ENCODE measurements at places on chromosomes 12 and 14.

- DNase-seq, result no peak
Observed at GRCh38 chr14:101105045-101105444, 201.5 kb upstream of the RTL1 start.

DNA sequence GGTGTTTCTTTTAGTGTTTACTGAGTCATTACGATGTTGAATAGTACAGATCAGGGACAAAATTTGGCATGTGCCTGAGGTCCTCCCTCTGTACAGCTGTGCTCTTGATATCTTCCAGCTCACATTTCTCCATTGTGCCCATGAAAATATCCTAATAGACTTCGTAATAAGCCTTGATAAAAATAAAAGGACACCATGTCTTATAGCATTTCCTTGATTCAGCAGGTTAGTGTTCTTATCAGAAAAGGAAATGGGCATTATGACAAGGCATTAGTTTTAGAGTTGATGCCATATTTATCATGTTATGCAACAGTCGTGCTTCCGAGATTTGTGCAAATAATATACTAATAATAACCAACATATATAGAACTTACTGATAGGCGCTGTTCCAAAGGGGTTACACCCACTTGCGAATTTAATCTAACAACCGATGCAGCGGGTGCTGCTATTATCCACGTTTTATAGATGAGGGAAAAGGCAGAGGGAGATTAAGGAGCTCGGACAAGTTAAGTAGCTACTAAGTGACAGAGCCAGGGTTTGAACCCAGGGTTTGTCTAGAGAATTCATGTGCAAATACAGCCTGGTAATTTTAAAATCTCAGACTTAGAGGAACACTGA lies 15.1 kb upstream of the WNK1 start:
- DNase-seq, result peak; percentile 18

- DNase-seq, result no peak
Observed at GRCh38 chr14:68938271-68939150, 40.6 kb downstream of the ACTN1 start.

- peak; percentile 22 for DNase-seq
Observed at GRCh38 chr12:21655591-21655990, 2.1 kb downstream of the LDHB start.

DNA sequence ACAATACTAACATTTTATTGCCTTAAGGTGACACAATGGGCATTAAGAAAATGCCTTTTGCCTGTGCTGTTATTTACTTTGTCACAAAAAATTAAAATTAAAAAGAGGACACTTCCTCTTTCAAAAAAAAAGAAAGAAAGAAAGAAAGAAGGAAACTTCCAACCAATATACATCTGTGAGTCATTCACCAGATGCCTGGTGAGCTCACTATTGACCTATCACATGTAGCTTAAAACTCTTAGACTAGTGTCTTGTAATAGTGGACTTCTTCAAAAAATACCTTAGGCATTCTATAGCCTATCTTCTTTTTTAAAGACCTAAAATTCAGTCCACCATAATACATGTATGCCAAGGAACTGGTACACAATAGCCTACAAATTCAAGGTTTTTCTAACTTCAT lies 4.9 kb upstream of the SOX5 start:
- no peak for DNase-seq

DNA sequence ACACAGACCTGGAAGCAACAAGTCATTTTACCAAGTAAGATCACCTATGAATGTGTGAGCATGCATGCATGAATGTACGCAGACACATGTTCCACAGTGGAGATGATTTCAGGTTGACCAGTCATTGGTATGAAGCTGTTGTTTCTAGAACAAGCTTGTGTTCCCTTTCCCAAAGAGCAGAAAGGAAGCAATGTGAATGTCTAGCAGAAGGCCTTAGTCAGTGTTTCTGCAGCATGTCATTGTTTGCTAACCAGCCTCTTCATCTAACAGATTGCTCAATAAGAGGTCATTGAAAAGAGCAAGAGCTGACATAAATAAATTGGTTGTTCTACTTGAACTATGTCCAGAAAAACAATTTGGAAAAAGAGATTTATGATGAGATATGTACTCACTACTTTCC lies 191.4 kb downstream of the PLCZ1 start:
- DNase-seq, result no peak

- no peak for DNase-seq
Observed at GRCh38 chr12:14310866-14311265, 54.6 kb upstream of the ATF7IP start.

DNA sequence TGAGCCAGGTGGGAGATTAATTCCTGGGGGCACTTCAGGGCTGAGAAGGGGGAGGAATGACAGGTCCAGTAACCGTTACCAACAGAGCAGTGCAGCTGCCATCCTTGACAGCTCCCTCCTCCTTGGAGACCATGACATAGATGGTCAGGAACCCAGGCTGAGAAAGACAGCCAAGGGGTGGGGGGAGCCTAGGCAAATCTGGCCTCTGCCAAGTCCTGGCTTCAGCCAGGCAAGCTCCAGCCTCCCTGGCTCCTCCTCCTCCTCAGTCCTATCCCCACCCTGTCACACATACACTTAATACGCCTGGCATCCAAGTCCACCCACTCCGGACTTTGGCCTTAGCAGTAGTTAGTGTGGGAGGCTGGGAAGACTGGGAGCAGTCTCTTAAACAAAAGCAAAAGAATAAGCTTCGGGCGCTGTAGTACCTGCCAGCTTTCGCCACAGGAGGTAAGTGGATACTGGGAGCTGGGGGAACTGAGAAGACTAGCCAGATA lies at the start of gene RDH5:
TSS of gene RDH5 (plus strand) at position 323 of the 494 bp plus-strand sequence. CDS start 792 bp downstream, outside the sequence.
- no peak for DNase-seq

GRCh38 chr14:95156161-95157047 lies 925 bp downstream of the DICER1 start:
- DNase-seq, result no peak

DNA sequence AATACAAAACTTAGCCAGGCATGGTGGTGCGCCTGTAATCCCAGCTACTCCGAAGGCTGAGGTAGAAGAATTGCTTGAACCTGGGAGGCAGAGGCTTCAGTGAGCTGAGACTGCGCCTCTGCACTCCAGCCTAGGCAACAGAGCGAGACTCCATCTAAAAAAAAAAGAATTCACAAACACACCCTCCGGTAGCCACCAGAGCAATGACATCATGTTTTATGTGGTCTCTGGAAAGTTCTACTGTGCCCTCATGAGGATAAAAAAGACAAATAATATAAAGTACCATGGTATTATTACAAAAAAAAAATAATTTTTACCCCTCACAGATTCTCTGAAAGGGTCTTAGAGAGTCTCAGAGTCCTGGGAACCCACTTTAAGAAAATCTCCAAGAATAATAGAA lies 81.5 kb downstream of the OSBPL8 start:
- no peak for DNase-seq

DNA sequence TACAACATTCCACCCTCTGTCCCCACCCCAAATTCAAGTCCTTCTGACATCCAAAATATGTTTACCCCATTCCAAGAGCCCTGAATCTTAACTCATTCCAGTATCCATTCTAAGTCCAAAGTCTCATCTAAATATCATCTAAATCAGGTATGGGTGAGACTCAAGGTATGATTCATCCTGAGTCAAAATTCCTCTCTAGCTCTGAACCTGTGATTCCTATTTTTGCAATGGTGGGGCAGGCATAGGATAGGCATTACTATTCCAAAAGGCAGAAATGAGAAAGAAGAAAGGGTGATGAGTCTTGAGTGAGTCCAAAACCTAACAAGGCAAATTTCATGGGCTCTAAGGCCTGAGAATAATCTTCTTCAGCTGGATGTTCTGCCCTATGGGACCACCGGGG lies 140.3 kb upstream of the FAR2 start:
- no peak for DNase-seq

- no peak for DNase-seq
Observed at GRCh38 chr12:63319936-63320633, 169.1 kb upstream of the AVPR1A start.

DNA sequence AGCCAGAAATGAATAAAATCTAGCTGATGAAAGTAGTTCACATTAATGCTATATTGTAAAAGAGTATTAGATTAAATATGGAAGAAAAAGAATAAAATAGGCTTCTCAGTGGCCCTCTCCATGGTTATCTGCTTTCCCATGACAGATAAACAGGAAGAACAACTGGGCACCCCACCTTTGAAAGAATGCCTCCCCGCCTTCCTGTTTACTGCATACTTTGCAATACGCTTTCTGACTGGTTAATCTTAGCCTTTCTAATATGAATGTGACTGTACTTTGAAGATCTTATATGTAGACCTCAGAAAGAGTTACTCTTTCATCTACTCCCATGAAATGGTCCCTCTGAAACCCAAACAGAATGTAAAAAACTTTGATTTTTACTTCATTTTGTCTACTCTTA lies 34.1 kb upstream of the DAAM1 start:
- no peak for DNase-seq

DNA sequence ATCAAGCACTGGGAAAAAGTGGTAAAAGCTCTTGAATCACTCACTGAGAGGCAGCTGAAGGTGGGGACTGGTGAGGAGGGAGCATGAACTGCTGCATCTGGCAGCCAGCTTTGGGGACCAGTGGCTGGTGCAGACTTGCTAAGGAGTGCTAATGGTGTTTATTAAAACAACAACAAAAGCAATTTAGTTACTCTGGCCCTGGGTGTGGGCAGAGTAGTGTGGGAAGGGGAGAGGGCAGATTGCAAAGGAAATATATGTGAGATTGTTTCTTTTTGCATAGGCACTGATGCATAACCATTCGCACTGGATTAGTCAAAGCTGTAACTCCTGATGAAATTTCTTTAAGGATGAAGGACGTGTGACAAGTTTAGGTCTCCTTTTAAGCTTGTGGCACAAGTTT lies 8.1 kb downstream of the TXNRD1 start:
- no peak for DNase-seq

Measured in hematopoietic multipotent progenitor cell treated with erythropoietin and hydrocortisone succinate and interleukin-3 and kit ligand, for 15 days (in vitro differentiated cells).